ENCODE measurements at places on chromosomes 3 and 15.

GRCh38 chr3:112633191-112633590 is 7.8 kb downstream of the CCDC80 start:
- DNase-seq: no peak

GRCh38 chr15:68205558-68205944 is 419 bp upstream of the CALML4 start:
- no peak for DNase-seq

GRCh38 chr3:82875401-82875800 is 1114.0 kb upstream of the GBE1 start:
- no peak for DNase-seq

- DNase-seq: no peak
Observed at GRCh38 chr3:158333736-158334135, 223.8 kb downstream of the RSRC1 start.

DNA sequence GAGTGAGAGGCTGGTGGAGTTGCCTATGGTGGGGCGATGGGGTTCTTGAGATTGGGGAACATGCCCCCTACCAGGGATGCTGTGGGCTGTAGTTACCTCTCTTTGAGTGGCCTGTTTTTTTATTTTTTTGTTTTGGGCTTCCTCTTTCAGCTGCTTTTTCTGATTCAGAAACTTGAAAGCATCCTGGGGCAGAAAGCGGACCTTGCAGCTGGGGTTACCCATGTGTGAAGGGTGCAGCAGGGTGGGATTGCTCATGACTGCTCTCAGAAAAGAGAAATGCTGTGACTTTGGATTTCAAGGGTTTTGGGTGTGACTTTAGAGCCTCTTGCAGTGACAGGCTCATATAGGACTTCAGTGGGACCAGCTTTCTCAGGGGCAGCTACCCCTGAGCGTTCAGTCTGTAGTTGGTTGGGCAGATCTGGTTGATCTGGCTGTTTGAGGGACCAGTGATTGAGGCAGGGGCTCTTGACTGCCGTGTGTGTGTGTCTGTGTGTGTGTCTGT is 1.8 kb downstream of the LIMD1 start:
- no peak for DNase-seq

DNA sequence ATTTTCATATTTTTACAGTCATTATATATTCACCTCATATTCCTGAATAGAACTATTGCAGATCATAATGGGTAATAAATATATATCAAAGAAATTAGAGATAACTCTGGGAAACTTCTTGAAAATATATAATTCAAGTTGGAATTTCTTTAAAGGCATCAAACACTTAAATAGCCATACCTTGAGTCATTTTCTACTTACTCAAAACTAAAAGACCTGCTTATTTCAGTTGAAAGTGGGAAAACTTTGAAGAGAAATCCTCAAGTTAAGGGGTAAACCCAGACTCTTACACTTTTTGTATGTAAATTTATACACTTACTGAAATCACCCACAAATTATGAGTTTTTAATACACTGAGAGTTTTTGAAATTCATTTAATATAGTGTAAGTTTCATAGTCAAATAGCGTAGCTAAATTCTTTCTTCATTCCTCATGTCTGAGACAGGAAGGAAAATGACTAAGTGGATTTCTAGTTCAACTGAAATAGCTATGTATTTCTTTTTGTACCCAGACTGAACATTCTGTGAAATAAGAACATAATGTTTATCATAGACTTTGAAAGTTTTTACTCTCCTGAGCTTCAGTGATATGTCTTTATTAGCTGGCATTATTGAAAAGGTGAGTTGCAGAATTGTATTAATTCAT is 4.6 kb upstream of the ALCAM start:
- DNase-seq: no peak

DNA sequence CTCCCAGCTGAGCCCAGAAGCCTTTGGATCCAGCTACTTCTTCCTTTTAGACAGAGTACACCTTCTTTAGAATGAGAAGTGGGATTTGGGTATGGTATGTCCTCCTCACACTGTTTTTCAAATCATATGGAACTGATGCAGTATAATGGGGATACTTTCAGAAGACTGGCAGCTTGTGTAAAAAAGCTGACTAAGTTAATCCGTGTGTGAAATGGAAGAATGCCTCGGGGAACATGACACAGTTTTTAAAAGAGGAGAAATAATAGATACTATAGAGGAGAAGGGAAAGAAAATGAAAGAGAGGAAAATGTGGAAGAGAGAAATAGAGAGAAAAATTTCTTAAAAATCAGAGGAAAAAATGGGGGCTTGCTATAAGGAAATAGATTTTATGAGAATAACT is 47.7 kb downstream of the TUSC7 start:
- no peak for DNase-seq

DNA sequence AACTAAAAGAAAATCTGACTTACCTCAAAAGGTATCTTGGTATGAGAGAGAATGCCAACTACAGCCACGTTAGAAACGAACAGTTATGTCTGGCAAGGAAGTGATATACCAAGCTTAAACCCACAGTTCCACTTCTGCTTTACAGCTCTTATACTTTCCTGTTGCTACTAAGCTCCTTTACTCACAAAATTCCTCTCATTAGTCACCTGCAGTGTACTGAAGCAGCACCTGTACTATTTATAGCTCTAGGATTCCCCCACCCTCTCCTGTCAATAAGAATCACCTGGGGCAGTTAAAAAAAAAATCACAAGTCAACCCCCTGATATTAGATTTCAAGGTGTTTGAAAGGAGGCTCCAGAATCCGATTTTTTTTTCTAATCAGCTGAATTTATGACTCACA is 2.9 kb upstream of the TMEM266 start:
- no peak for DNase-seq

- DNase-seq: no peak
Observed at GRCh38 chr3:45425237-45425933, 37.0 kb downstream of the LARS2 start.

DNA sequence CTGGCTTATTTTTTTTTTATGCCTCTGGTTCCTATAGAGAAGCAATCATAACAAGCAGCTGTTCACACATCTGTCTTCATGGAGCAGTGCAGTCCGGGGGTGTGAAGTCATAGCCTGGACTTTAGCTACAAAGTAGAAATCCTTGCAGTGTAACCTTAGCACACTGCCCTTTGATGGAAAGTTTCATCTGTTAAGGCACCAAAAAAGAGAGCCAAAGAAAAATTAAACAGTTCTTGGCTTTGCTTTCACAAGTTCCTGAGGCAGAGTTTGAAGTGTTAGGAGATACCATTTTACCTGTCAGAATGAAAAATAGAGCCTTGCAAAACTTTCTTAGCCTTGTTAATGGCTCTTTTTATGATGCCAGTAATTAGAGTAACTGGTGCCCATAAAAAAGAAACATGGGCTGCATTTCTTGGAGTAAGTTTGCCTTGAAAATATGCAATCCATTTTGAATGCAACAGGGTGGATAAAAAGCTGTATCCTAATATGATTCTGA is 84.1 kb downstream of the PIK3R4 start:
- DNase-seq: no peak

DNA sequence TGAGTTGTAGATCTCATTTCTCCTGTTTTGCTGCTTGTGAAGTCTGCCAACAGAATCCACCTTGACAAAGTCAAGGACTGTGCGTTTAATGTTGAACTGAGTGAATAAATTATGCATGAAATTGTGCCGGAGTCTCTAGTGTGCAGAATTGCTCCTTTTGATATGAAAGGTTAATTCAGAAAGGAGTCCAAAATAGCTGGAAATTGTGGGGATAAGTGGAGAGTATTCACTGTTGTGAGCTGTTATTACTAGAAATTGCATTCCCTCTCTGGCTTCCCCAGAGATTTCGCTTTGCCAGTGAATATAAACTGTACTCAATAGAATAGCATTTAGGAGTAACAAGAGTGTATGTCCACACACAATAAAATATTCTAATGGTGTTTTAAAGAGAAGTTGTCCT is 43.1 kb downstream of the SAMMSON start:
- no peak for DNase-seq

DNA sequence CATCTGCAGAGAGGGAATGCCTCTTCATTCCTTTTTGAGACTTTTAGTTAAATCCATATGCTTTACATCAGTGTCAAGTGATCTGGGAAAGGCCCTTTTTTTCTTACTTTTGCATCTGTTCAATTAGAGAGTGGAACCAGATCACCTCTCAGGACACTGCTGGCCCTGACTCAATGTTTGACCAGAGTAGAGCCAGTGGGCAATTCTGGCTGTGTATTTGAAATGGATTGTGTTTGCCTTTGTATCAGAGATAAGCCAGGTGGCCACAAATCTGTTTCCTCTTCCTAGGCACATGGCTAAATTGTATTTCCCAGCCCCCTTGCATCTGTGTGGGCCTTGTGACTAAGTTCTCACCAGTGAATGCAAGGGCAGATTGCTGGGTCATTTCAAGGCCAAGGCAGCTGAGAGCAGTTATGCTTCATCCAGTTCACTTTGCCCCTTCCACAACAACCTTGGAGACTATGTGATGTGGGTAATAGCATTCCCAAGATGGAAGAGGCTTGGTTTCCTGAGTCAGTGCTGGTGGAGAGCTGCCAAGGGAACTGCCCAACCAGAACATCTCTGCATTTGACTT is 75.6 kb upstream of the CACNA2D3 start:
- no peak for DNase-seq

DNA sequence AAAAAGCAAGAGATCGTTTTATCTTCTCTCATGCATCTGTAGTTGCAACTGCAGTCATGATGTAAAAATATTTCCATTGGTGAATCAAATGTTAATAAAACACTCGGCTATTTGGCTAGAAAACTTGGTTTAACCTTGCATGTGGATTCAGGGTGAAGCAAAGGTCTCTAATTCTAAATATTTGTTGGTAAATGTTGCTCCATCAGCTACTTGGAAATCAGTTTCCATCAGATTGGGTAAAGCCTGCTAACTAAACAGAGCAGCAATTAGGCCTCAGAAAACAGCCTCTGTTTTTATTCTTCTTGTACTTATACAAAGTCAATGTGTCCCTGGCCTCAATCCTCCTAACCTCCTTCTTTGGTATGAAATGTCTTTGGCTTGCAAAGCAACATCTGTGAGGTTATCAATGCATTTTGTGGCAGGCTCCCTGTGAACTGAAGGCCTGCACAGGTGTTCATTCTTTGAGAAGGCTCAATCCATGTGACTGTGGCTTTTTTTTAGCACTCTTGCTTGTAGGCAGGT is 312.3 kb downstream of the WDR72 start:
- no peak for DNase-seq

GRCh38 chr3:160232014-160232413 is 6.8 kb downstream of the C3orf80 start:
- DNase-seq: no peak

DNA sequence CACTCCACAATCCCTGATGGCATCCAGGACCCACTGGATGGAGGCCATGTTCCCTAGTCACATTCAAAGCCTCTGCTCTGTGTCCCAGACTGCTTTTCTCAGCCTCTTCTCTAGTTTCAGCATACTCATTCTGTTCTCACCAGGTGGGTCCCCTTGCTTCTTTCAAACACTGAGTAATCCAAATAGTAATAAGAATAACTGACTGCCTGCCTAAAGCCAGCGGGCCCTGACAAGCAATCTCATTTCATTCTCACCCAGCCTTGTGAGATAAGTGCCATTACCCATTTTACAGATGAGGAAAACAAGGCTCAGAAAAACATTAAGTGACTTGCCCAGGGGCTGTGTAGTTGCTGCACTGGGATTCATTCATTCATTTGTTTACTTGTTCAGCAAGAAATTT is 25.4 kb downstream of the MAPKAPK3 start:
- DNase-seq: no peak

GRCh38 chr3:187445356-187445755 is 77.2 kb downstream of the RTP4 start:
- DNase-seq: no peak

GRCh38 chr3:4995500-4996053 is 16.3 kb downstream of the BHLHE40 start:
- no peak for DNase-seq

- no peak for DNase-seq
Observed at GRCh38 chr3:149590691-149591441, 67.0 kb downstream of the WWTR1 start.

GRCh38 chr15:26805470-26805869 is 32.6 kb upstream of the GABRB3 start:
- DNase-seq: no peak

- no peak for DNase-seq
Observed at GRCh38 chr3:8968375-8968882, 5.2 kb upstream of the RAD18 start.

GRCh38 chr15:77860071-77860691 is 217.3 kb downstream of the TBC1D2B start:
- no peak for DNase-seq

GRCh38 chr3:170226426-170226960 is 4.3 kb downstream of the PRKCI start:
- DNase-seq: no peak

DNA sequence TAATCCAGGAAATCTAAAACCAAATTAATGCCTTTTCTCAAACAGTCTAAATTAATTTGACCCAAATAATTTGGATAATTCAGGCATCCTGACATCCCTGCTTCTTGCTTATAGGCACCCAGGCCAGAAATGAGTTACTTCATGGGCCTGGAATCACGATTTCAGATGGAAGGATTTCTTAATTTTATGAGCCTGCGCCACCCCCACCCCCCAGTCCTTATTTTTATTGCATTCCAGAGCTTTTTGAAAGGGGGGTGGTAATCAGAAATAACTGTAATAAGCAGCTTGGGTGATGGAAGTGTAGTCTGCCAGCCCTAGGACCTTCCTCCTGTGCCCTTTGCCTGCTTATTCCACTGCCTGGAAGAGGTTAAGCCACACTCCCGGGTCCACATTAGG is 1.3 kb downstream of the AP2M1 start:
- DNase-seq: no peak

- DNase-seq: no peak
Observed at GRCh38 chr15:60525341-60526039, 46.5 kb upstream of the ICE2 start.

DNA sequence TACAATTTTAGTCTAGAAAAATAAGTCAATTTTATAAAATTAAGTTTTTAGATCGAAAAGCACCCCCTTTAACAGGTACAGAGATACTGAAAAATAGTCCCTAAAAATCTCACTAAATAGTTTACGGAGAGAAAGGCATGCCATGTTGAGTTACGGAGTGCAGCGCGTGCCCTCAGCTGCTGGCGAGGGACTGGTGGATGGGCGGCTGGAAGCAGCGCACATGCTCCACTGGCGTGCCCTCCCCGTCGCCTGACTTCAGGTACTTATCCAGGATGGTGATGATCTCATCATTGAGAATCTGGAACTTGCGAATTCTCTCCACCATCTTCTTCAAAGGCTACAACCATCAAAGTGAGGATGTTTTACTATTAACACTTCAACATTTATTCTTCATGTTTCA is 31.4 kb downstream of the NIPA2 start:
- DNase-seq: no peak

- DNase-seq: no peak
Observed at GRCh38 chr15:57306944-57307411, 69.3 kb upstream of the CGNL1 start.

- no peak for DNase-seq
Observed at GRCh38 chr3:77188210-77188609, 148.3 kb downstream of the ROBO2 start.

GRCh38 chr3:60246361-60246760 is 1004.9 kb downstream of the FHIT start:
- DNase-seq: no peak
